Body of pancreas (tissue), 4 donors: ENCODE measurements at places on chromosomes 4 and X.

DNA sequence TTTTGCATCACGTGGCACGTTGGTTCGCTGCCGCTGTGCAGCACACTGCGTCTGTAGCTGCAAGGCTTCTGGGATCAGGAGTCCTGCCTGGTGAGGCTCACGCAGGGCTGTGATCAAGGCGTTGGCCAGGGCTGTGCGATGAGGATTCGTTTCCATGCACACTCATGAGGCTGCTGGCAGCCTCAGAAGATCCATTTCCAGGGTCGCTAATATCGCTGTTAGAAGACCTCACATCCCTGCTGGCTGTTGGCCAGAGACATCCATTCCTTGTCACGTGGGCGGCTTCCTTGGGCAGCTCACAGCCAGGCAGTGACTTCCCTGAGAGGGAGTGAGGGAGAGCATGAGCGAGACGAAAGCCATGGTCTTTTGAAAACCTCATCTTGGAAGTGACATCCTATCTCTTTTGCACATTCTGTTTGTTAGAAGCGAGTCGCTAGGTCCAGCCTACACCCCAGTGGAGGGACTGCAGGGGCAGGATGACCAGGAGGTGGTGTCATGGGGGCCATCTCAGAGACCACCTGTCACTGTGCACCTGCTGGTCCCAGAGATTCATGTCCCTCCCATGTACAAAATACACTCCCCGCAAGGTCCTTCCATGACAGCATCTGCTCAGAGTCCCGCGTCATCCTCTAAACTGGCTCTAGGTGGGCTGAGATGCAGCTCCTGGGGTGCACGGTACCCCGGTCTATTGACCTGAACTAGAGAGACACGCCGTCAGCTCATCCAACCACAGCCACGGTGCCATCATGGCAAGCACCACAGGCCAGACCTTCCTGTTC is 12.2 kb downstream of the RGS12 start:
- peak; percentile 27 for DNase-seq

- no peak for DNase-seq
Observed at GRCh38 chr4:154492288-154492687, 689 bp upstream of the DCHS2 start.

DNA sequence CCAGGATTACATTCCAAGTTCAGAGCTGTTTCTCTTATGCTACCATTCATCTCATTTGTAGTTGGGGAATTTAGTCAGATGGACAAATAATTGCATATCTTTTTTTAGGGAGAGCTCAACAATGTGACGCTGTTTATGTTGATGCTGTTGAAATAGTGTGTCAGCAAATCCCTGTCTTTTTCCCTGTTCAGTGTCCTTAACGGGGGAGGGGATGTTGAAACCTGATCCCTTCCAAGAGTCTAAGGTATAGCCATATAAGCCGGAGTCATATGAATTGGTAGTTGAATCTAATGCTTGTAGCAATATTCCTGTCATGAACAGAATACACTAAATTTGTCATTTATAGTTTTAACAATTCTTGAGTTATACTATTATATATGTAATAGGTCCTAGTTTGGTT is 293.5 kb upstream of the FAT1 start:
- DNase-seq: no peak

GRCh38 chrX:45862801-45863200 is 662.1 kb upstream of the DIPK2B start:
- DNase-seq: no peak

DNA sequence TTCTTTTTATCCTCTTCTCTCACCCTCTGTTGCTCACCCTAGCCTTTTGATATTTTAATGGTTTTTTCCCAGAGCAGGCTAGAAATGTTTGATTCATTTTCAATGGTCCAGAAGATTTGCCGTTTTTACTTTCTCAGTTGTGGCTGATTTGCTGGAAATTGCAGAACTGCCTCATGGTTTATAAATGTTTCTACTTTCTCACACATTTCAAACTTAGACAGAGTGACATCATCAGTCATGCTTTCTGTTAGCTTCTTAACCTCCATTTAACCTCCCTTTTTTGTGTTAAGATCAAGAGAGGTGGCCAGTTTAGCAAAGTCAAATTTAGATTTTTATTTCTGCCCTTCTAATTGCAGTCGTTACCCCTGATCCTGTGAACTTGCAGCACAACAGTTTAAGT is 8.7 kb downstream of the RXFP1 start:
- DNase-seq: no peak

DNA sequence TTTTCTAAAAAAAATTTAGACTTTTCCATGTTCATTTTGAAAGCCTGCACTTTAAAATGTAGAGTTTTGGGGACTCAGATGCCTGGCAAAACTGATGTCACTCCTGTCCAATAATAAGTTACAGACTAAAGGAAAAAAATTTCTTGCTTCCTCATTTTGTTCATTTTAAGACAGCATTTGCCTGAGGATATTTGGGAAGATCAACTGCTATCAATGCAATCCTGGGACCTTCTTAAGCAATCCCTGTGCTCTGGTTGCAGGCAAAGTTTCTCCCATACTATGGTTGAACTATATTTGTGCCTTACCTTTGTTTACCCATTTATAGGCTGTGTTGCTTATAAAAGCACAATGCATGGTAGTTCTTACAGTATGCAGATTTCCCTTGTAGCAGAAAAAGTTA is 280.4 kb downstream of the CFAP47 start:
- no peak for DNase-seq
